ENCODE measurements at places on chromosomes 11 and 22.

- DNase-seq = no peak
Measured at GRCh38 chr22:37777122-37777687, 30.5 kb upstream of the GCAT start.

- peak; percentile 70 for DNase-seq
Measured at GRCh38 chr11:65468874-65469333, 29.9 kb upstream of the MALAT1 start.

DNA sequence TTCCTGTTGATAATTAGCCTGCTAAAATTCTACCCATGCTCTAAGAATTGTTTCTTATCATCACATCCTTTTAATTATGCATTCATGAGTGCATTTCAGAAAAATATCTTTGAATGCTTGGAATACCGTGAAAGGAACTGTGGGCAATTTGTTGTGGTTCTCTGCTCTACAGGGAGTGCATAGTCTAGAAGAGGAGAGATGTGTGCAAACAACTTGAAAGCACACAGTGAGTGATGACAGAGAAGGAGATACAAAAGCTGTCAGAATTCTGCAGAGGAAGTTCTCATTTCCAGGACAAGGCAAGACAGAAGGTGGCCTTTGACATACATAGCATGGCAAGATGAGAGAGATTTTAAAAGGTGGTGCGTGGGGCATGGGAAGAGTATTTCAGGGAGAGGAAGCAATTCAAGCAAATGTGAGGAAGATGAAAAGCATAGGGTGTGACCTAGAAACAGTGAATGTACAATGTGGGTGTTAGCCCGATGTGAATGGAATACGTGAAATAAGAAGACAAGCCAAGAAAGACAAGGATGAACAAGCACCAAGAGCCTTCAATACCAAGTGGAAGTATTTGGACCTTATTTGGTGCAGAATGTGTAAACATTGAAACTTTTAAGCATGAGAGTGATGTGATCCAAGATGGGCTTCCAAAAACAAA lies 5.0 kb downstream of the MMP8 start:
- no peak for DNase-seq

DNA sequence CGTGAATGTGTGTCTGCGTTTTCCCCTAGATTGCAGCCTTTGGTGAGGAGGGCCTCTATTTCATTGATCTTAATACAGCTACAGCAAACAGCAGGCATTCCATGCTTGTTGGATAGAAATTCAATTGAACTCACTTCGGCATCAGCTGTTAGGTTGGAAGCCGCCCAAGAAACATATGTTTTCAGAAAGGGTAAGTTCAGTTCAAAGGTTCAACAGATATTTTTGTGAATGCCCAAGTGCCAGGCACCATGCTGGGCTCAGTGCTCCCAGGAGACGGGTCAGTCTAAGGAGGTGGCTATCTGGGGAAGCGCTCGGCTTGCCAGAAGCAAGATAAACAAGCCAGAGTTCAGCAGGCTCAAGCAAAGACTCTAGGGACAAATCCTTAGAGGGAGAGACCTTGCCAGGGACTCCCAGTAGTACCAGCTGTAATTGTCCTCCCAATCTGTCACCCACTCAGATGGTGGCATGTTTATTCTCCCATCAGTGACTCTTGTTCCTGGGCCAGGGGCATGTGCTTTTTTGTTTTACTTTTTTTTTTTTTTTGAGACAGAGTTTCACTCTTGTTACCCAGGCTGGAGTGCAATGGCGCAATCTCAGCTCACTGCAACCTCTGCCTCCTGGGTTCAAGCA lies 64.5 kb upstream of the LARGE1 start:
- no peak for DNase-seq

DNA sequence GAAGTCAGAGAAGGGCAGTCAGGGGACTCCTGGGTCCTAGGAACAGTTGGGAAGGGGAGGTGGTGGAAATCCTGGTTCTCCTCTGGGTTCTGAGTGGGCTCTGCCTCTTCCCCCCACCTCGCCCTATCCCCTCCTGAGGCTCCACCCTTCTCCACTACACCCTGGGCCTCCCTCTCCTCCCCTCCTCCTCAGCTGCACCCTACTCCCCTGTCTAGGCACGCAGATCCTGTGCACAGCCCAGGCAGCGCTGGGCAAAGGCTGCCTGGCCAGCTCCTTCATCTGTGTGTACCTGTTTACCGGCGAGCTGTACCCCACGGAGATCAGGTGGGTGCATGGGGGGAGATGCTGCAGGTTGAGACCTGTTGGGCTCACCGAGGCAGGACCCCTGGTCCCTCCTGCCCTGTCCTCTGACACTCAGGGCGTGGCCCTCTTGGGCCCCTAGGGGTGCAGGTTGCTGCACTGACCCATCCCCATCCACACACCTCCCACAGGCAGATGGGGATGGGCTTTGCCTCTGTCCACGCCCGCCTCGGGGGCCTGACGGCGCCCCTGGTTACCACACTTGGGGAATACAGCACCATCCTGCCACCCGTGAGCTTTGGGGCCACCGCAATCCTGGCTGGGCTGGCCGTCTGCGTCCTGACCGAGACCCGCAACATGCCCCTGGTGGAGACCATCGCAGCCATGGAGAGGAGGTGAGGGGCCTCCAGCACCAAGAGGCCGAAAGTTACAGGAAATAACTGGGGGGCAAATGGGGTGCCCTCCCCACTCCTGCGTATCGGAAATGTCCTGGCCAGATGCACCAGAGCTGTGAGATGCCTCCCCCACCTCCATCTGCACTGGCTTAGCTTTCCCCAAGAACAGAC lies 25.3 kb upstream of the POLA2 start:
- no peak for DNase-seq

- DNase-seq = no peak
Measured at GRCh38 chr11:103794262-103794661, 242.2 kb upstream of the DDI1 start.

GRCh38 chr11:76236092-76236999 lies 30.0 kb upstream of the WNT11 start:
- peak; percentile 59 for DNase-seq

DNA sequence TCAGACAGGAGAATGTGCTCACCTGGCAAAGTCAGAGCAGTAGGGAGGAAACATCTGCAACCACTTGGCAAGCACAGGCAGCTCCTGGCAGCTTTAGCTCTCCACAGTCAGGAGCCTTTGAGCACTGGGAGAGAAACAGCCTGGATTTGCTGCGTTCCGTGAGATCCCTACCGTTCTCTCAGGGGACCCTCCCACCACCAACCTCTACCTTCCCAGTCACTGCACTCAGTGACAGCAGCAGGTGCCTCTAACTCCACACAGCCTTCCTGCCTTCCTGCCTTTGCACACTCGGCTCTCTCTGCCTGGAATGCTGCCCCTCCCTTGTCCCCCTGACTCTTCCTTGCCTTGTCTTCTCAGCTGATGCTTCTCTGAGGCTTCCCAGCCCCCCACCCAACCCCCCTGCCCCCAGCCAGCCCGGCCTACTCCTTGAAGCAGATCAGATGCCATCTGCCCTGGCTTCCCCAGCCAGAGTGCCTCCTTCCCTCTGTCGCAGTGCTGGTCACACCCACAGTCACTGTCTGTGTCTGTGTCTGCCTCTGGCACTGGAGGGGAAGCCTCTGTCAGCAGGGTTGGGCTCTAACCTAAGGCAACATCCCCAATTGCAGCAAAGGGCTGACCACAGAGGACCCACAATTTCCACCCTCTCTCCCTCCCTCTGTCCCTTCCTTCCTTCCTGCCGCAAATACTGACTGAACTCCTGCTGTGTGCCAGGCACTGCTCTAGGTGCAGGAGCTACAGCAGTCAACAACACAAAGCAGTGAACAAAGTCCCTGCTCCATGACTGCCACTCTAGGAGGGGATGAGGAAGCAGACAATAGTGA lies 14.9 kb upstream of the TSKU start:
- DNase-seq = no peak

DNA sequence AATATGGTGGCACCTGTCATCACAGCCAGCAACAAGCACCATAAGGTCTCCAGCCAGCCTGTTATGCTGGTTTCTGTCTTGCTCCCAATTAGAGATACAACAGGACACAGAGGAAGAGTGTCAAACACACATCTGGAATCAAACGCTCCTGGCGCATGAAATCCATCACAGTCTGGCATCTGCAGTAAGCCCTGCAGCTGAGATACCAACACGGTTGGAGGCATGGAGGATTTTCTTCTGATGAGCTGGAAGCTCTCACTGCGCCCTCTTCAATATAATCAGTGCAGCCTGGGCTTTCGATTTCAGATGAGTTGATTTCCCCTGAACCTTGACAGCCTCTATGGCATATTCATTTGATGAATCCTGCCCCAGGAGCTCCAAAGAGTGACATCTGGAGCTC lies 27.8 kb upstream of the CARS1 start:
- no peak for DNase-seq

Measured in NT2/D1 (cell line).